CD4-positive, alpha-beta T cell (primary cell): ENCODE measurements at places on chromosomes 3 and 15. TPM values are rescaled to one million over a fixed set of nuclear protein-coding genes. Genes with fewer than 3 reads are reported as not detected.

- H3K4me3 ChIP-seq = no peak overlapping the region
- H3K27me3 ChIP-seq = no peaks in the 10 kb centered on the region
- no peaks in the 10 kb centered on the region for H3K36me3 ChIP-seq
Observed at GRCh38 chr3:134081211-134081610, 51.5 kb upstream of the SLCO2A1 start.

GRCh38 chr3:169227911-169228310, 435.6 kb downstream of the MECOM start:
- H3K4me3 ChIP-seq = no peak overlapping the region
- DNase-seq = no peak
- H3K4me1 ChIP-seq = no peaks in the 10 kb centered on the region
- H3K27me3 ChIP-seq = peaks cover 4% of the 10 kb centered on the region
- H3K36me3 ChIP-seq = no peaks in the 10 kb centered on the region

Gene ARPP21
- total RNA-seq = not detected

DNA sequence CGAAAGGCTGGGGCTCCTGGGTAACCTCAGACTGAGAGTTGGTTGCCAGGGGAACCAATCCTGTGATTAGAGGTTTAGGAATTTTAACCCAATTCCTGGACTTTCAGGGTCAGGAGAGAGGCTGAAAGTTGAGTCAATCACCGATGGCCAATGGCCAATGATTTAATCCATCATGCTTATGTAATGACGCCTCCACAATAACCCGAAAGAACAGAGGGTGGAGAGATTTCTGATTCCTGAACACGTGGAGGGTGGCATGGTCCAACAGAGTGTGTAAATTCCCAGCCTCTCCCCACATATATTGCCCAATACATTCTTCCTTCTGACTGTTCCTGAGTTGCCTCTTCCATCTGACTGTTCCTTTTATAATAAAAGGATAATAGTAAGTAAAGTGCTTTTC, 137.2 kb upstream of the CBLB start:
- no peaks in the 10 kb centered on the region for H3K27me3 ChIP-seq
- H3K4me3 ChIP-seq = no peak overlapping the region
- H3K27ac ChIP-seq = no peak overlapping the region
- no peaks in the 10 kb centered on the region for H3K4me1 ChIP-seq
- no peak for DNase-seq

GRCh38 chr3:112587336-112587735, 25.5 kb downstream of the SLC35A5 start:
- no peak overlapping the region for H3K27ac ChIP-seq
- H3K36me3 ChIP-seq = peaks cover 35% of the 10 kb centered on the region
- H3K4me3 ChIP-seq = no peak overlapping the region
- no peaks in the 10 kb centered on the region for H3K4me1 ChIP-seq

- no peak overlapping the region for H3K4me3 ChIP-seq
- H3K4me1 ChIP-seq = no peaks in the 10 kb centered on the region
- no peaks in the 10 kb centered on the region for H3K27me3 ChIP-seq
- H3K36me3 ChIP-seq = no peaks in the 10 kb centered on the region
- no peak for DNase-seq
- no peak overlapping the region for H3K27ac ChIP-seq
Observed at GRCh38 chr15:80703965-80704364, 8.9 kb downstream of the ABHD17C start.

Gene SCN5A
- total RNA-seq = not detected

DNA sequence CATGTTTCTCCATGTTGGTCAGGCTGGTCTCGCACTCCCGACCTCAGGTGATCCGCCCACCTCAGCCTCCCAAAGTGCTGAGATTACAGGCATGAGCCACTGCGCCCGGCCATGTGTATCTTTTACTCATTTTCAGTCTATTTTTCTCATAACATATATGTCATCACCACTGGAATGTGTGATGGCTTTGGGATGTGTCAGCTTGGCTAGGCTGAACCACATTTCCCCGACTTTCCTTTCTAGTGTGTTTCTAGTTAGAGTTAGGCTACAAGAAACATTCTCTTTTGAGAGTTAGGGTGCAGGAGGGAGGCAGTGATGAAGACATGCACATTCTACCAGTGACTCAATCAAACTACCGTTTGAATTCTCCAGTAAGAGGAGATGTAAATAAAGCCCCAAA, 444.9 kb upstream of the THBS1 start:
- no peak overlapping the region for H3K27ac ChIP-seq
- DNase-seq = no peak
- no peaks in the 10 kb centered on the region for H3K4me1 ChIP-seq
- H3K36me3 ChIP-seq = no peaks in the 10 kb centered on the region
- no peaks in the 10 kb centered on the region for H3K27me3 ChIP-seq

GRCh38 chr3:195445885-195446284, 3.1 kb upstream of the ACAP2 start:
- H3K4me1 ChIP-seq = peaks cover 26% of the 10 kb centered on the region
- DNase-seq = no peak
- H3K27me3 ChIP-seq = no peaks in the 10 kb centered on the region
- no peaks in the 10 kb centered on the region for H3K36me3 ChIP-seq
- no peak overlapping the region for H3K27ac ChIP-seq

GRCh38 chr3:124381575-124382333, 348.5 kb upstream of the UMPS start:
- DNase-seq = no peak
- H3K36me3 ChIP-seq = no peaks in the 10 kb centered on the region
- no peak overlapping the region for H3K4me3 ChIP-seq
- H3K27ac ChIP-seq = no peak overlapping the region
- H3K4me1 ChIP-seq = no peaks in the 10 kb centered on the region

- H3K27ac ChIP-seq = no peak overlapping the region
- H3K4me3 ChIP-seq = no peak overlapping the region
- no peaks in the 10 kb centered on the region for H3K4me1 ChIP-seq
- DNase-seq = no peak
- no peaks in the 10 kb centered on the region for H3K36me3 ChIP-seq
- peaks cover 15% of the 10 kb centered on the region for H3K27me3 ChIP-seq
Observed at GRCh38 chr15:99914723-99915122, 181.5 kb upstream of the LYSMD4 start.

- H3K4me1 ChIP-seq = no peaks in the 10 kb centered on the region
- H3K27ac ChIP-seq = no peak overlapping the region
- no peaks in the 10 kb centered on the region for H3K36me3 ChIP-seq
- no peak overlapping the region for H3K4me3 ChIP-seq
Observed at GRCh38 chr3:86654806-86655460, 336.0 kb downstream of the VGLL3 start.

DNA sequence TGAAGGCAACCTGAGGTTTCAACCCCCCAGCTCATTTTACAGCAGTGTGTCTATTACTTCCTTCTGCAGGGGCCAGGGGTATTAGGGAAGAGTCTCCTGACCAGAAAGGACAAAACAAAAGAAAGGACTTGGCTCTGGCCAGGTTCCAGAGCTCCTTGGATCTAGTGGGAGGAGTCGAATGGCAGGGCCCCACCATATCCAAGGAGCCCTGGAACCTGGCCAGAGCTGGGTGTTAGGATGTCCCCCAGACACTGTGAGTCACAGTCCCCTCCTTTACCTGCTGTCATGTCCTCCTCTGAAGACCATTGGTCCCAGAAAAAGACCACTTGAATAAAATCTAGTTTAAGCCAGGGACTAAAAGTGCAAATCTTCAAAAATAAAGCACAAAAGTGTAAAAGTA, 113.2 kb downstream of the EEFSEC start:
- DNase-seq = no peak
- peaks cover 45% of the 10 kb centered on the region for H3K36me3 ChIP-seq
- no peak overlapping the region for H3K4me3 ChIP-seq
- no peak overlapping the region for H3K27ac ChIP-seq

DNA sequence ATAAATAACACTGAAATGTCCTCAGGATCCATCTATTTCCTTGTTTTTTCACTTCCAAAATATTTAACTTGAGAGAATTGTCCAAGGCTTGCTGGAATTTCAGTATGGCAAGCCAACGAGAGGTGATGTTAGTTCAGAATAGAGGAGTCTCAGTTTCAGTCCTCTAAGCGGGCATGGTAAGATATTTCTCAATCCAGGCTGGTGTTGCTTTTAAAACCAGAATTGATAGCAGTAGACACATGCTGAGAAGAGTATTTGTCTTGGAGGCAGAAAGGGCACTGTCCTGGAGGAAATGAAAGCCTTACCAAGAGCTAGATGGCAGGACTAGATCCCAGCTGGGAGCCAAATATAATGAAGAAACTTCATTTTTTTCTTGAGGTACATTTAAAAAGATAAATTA, 23.1 kb downstream of the PHLDB2 start:
- H3K4me3 ChIP-seq = no peak overlapping the region
- no peaks in the 10 kb centered on the region for H3K27me3 ChIP-seq
- H3K4me1 ChIP-seq = no peaks in the 10 kb centered on the region

- H3K27me3 ChIP-seq = no peaks in the 10 kb centered on the region
- no peaks in the 10 kb centered on the region for H3K36me3 ChIP-seq
- DNase-seq = no peak
- no peak overlapping the region for H3K27ac ChIP-seq
- no peak overlapping the region for H3K4me3 ChIP-seq
- peaks cover 51% of the 10 kb centered on the region for H3K4me1 ChIP-seq
Observed at GRCh38 chr15:58472221-58472620, 40.4 kb downstream of the LIPC start.

Gene BSN
- total RNA-seq = 0.11 TPM
